Cardiac muscle cell (in vitro differentiated cells and primary cell): ENCODE measurements at places on chromosomes 12 and 14.
A peak's percentile ranks its signal among the peaks of the same experiment; 100 is the strongest.

DNA sequence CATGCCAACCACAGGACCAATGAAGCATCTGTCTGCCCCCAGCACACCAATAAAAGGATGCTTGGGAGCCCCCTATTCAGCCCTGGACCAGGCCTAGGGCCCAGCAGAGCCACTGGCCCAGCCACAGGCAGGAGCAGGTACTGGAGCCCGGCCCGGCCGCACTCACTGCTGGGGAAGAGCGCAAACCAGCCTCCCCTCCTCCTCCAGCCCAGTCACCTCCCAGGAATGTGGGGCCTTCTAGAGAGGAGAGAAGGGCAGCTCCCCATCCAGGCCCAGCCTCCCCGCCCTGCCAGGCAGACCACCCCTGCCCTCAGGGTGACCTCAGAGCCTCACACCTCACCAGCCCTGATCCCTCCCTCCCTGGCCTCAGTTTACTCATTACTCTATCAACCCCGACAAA, 56.2 kb downstream of the CCNK start:
- DNase-seq = peak; percentile 82

DNA sequence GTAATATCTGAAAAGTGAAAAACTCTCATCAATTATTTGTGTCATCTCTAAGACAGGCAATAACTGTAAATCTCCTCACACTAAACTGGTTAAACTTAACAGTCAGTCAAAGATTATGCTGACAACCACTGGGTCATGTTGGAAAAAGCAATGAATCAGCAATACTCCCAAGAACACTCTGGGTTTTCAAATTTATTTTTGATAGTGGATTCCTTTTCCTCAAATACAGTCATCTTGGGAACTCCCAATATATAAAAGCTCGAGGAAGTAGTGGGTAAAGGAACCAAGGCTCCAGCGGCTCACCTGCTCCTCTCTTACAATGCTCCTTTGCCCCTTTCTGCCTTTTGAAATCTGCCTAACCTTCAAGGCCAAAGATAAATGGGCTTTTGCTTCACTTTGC, 70.0 kb downstream of the ARMH4 start:
- no peak for DNase-seq

GRCh38 chr12:130455161-130455560, 117.5 kb downstream of the PIWIL1 start:
- no peak for DNase-seq

- peak; percentile 88 for DNase-seq
These were observed 40.9 kb downstream of the NT5DC3 start for GRCh38 chr12:103799857-103800771.

DNA sequence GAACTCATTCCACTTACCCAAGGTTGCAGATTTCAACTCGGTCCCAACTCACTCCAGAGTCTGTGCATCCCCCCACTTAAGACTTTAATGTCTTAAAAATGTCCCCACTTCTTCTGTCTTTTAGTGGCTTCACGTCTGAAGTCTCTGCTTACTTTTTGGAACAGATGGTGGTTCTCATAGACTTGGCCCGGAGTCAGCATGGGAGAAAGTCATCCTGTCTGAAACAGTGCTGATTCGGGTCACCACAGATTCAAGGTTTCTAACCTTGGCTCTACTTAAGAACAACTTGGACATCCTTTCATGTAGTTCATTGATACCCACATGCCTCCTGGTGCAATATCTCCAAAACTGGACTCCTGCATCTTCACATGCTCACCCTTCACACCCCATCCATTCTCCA, 26.0 kb downstream of the CHST11 start:
- DNase-seq = no peak

- DNase-seq = no peak
These were observed 413.8 kb upstream of the SOX5 start for GRCh38 chr12:24363177-24363754.

GRCh38 chr14:37116933-37117849, 55.2 kb downstream of the SLC25A21 start:
- no peak for DNase-seq

DNA sequence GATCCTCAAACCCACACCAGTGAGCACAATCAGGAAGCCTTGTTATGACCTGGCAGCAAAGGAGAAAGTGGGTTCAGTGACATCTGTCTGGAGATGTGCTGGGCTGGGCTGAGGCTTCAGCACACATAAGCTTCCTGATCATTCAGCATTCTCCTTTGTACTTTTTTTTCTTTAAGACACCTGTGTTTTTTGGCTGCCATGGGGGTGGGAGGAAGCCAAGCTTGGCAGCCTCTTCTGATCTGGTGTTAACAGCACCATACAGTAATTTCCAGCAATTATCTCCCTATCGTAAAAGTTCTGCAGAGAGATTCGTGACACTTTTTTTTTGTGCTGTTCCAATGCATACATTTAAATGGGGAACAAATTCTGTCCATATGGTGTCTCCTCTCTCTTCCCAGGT, 38.9 kb upstream of the RASSF3 start:
- DNase-seq = no peak

DNA sequence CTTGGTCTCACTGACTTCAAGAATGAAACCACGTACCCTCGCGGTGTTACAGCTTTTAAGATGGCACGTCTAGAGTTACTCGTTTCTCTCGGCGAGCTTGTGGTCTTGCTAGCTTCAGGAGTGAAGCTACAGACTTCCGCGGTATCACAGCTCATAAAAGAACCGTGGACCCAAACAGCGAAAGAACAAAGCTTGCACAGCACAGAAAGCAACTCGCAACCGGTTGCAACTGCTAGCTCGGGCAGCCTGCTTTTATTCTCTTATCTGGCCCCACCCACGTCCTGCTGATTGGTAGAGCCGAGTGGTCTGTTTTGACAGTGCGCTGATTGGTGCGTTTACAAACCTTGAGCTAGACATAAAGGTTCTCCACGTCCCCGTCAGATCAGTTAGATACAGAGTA, 4.2 kb upstream of the CLEC4C start:
- DNase-seq = no peak

GRCh38 chr14:90517076-90517841, 120.4 kb downstream of the CALM1 start:
- DNase-seq = no peak

DNA sequence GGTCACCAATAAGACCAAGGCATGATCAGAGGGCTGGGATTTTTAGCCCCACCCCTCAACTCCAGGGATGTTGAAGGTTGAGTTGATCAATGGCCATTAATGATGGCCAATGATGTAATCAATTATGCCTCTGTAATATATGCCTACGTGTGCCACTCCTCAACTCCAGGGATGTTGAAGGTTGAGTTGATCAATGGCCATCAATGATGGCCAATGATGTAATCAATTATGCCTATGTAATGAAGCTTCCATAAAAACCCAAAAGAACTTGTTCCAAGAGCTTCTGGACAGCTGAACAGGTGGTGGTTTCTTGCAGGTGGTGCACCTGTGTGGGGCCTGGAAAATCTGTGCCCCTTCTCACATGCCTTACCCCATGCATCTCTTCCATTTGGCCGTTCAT, 33.2 kb downstream of the KLRG1 start:
- no peak for DNase-seq

- peak; percentile 22 for DNase-seq
These were observed 32.6 kb downstream of the NUAK1 start for GRCh38 chr12:106106061-106106566.

- peak; percentile 77 for DNase-seq
These were observed 172.5 kb downstream of the GXYLT1 start for GRCh38 chr12:41972196-41972595.

DNA sequence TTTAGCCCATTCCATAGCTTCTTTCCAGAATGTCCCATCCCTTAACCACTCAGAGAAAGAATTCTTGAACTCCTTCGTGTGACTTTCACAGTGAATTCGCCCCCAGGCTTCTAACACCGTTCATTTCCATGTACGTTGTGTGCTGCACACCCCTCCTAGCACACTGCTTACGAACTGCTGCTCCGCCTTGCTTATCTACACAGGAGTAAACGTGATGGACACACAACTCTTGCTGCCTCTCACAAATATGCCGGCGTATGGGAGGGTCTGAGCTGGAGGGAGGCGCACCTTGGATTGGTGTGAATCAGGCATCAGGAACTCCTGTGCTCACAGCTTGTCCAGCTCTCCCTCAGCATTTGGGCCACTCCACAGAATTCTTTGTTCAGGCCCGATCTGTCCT, 3.9 kb upstream of the ADGRD1 start:
- DNase-seq = no peak

GRCh38 chr14:50946234-50946935, 2.1 kb upstream of the PYGL start:
- DNase-seq = no peak

- no peak for DNase-seq
These were observed 22.4 kb downstream of the ACTN1 start for GRCh38 chr14:68956724-68957123.

DNA sequence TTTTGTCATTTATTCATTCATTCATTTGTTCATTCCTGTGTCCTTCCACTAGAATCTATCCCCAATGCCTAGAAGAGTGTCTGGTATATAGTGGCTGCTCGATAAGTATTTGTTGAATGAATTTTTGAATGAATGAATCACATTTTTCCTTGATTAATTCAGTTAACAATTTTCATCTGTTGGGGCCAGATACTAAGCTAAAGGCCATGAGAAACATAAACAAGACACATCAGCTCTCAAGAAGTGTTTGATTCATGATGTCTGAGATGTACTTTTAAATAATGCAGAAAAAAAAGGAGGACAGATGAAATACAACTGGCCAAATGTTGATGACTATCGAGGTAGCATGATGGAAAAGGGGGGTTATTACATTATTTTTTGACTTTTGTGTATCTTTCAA, 48.1 kb upstream of the TMED10 start:
- DNase-seq = no peak

- no peak for DNase-seq
These were observed 129.0 kb downstream of the AACS start for GRCh38 chr12:125194163-125194773.

GRCh38 chr12:52418576-52419110, 12.5 kb upstream of the KRT82 start:
- no peak for DNase-seq

- DNase-seq = peak; percentile 70
These were observed 2.4 kb upstream of the KRT8 start for GRCh38 chr12:52907092-52907810.

DNA sequence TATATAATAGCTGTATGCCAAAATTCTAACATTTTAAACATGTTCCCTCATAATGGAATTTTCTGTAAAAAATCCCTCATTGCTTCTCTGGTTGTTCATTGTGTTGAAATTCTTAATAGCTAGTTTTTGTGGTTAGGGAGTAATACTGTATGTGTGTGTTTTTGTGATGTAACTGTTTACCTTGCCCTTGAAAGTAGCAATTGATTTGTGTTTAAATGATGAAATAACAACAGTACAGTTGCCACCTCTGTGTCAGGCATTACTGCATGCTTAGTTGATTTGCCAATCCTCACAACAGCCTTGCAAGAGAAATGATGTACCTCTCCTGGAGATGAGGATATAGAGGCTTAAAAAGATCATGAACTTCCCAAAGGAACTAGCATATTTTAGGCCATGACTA, 94.9 kb downstream of the DAAM1 start:
- peak; percentile 52 for DNase-seq

GRCh38 chr12:26884765-26885576, 52.0 kb upstream of the ITPR2 start:
- DNase-seq = peak; percentile 83

GRCh38 chr12:33111850-33112249, 215.3 kb upstream of the PKP2 start:
- no peak for DNase-seq

GRCh38 chr14:67141146-67141900, 47.9 kb upstream of the GARIN2 start:
- no peak for DNase-seq

DNA sequence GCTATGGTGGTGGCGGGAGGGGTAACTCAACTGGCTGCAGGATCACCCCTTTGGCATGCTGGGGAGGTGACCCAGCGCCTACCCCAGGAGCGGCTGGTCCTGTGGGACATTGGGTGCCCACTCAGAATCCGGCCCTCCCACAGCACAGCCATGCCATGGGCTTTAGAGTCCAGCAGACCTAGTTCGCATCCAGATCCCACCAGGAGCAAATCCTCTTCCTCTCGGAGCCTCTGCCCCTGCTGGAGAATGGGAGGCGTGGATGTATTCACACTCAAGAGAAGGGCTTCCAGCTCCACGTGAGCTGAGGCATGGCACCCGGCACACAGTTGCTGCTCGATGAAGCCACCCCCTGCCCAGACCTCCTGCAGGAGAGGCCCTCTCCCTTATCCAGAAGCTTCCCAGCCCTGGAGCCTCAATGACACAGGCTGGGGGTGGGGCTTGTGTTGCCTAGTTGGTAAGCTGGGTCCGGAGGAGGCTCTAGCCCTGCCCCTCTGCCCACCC, 17.7 kb downstream of the FAM222A start:
- no peak for DNase-seq

- DNase-seq = no peak
These were observed 1.8 kb downstream of the PHC1 start for GRCh38 chr12:8916154-8916553.

- DNase-seq = no peak
These were observed 79.3 kb downstream of the LMO3 start for GRCh38 chr12:16526693-16527092.

DNA sequence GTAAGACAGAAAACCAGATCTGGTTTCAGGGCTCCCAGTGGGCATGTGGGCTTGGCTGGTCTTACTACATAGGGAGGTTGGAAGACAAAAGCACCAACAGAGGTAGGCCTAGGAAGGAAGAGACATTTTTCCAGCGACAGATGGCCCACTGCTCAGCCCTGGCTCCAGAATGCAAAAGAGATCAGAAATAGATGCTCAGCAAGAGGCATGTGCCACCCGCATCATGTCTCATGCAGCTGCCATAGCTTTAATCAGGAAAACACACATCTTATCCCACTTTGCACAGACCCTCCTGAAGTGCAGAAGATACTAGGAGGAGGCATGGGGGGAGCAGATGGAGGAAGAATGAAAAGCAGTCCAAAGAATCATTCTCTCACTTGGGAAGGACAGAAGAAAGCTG, 25.3 kb downstream of the VASH1 start:
- no peak for DNase-seq

- DNase-seq = no peak
These were observed 341.3 kb downstream of the EGLN3 start for GRCh38 chr14:33609582-33609981.

GRCh38 chr12:26473291-26473690, 277.9 kb downstream of the SSPN start:
- no peak for DNase-seq

DNA sequence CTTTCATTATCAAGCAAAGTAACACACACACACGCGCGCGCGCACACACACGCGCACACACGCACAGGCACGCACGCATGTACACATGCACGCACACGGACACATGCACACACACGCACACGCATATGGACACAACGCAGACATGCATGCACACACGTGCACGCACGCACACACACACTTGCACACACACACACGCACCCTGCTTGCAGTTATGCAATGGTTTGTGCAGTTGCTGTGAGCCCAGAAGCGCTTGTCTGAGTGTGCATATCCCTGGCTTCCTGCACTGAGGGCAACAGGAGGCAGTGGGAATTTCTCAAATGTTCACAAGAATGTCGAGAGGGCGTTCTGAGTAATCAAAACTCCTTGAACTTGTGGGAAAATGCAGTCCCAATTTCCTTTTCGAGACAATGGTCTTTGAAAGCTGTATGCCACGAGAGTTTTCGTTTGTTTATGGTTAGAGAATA, 41.6 kb downstream of the NFKBIA start:
- DNase-seq = peak; percentile 68
